ENCODE measurements at places on chromosomes 2 and 18. TPM values are rescaled to one million over a fixed set of nuclear protein-coding genes. Genes with fewer than 3 reads are reported as not detected.

SPOPL gene
- total RNA-seq: 10.2 TPM

HRH4 gene
- not detected for total RNA-seq

GRCh38 chr2:232219496-232219870 is 159.1 kb upstream of the ALPP start:
- DNase-seq: no peak
- no peaks in the 10 kb centered on the region for H3K4me1 ChIP-seq
- no peak overlapping the region for H3K4me3 ChIP-seq
- H3K27ac ChIP-seq: no peak overlapping the region
- 0 out of 2 replicates have a peak, but pooled peaks cover 6% of the 10 kb centered on the region for H3K36me3 ChIP-seq

DNA sequence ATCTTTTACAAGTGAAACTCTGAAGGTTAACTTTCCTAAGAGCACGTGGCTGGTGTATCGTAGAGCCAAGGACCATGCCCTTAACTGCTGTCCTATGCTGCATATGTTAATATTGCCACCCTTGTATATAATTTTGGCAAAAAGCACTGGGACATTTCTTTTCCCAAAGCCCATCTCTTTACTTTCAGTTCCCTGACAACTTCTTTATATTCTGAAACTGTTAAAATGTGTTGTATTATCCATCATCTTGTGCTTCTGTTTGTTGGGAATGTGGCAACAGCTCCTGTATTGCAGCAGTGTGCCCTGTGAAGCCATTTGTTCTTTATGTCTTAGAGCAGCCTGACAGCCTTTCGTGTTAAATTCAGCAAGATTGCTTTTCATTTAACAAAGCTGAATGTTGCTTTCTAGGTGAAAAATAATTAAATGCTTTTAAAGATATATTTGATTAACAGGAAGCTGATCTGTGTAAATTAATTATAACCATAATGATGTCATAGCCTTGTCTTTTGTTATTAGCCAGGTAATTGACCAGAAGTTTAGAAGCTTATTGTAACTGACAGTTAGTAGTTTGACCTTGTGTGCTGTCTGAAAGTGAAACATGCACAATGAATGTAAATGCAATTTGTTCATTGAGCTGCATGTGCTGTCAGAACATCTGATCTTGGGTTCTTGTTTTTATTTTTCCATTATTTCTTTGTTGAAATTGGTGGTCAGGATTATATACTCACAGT is 9.7 kb downstream of the RHBDD1 start:
- no peak for DNase-seq
- no peaks in the 10 kb centered on the region for H3K36me3 ChIP-seq
- no peak overlapping the region for H3K4me3 ChIP-seq
- H3K27ac ChIP-seq: no peak overlapping the region
- H3K4me1 ChIP-seq: no peaks in the 10 kb centered on the region

DNA sequence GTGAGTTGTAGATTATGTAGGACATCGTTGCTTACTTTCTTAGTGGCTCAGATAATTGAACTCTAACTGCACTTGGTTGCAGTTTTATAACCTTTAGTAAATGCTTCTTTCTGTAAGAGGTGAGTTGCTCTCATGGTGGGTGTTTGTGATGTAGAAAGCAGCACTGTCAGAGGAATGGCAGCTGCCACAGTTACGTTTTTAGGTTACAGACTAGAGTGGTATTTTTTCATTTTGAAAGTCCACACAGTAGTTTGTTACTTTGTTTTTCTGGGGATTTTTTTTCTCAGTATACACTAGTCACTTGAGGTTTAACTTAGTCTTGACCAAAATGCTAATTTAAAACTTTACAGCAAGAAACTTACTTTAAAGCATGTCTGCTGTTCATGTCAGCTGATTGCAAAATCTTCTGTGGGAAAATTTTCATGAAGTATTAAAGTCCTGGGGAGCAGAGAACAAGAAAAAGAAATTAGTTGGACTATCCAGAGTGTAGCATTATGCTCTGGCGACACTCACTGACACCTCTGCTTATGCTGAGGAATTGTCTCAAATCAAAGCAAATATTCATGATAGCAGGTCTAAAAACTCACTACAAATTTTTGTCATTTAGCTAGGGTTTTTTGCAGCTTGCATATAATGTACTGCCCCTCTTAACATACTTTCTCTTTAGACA is 14.8 kb downstream of the AFTPH start:
- no peak overlapping the region for H3K4me3 ChIP-seq
- H3K27me3 ChIP-seq: no peaks in the 10 kb centered on the region

- no peak for DNase-seq
- H3K27ac ChIP-seq: no peak overlapping the region
- no peak overlapping the region for H3K4me3 ChIP-seq
Measured at GRCh38 chr18:23539911-23540525, 36.7 kb downstream of the RMC1 start.
